ENCODE measurements at places on chromosomes 6 and 20. TPM values are rescaled to one million over a fixed set of nuclear protein-coding genes. Genes with fewer than 3 reads are reported as not detected.

- DNase-seq = no peak
These were observed 28.5 kb downstream of the TRERF1 start for GRCh38 chr6:42423244-42423643.

- DNase-seq = no peak
These were observed 394.5 kb upstream of the SLC35B3 start for GRCh38 chr6:8829796-8830195.

GRCh38 chr6:9710574-9710973 lies 704.3 kb downstream of the TFAP2A start:
- no peak for DNase-seq

The HSPA12B gene
- total RNA-seq = not detected

GRCh38 chr6:141321493-141322347 lies 811.0 kb upstream of the GJE1 start:
- peak; percentile 31 for DNase-seq

The SYNJ2 gene
- 28.6 TPM for total RNA-seq

GRCh38 chr6:3277851-3278416 lies 19.2 kb downstream of the PSMG4 start:
- no peak for DNase-seq
